ENCODE measurements at places on chromosomes 3 and 15. TPM values are rescaled to one million over a fixed set of nuclear protein-coding genes. Genes with fewer than 3 reads are reported as not detected.

Gene TRH
- polyA plus RNA-seq: 0.91 TPM

Gene MUC20
- polyA plus RNA-seq: not detected

Gene IL5RA
- not detected for polyA plus RNA-seq

- DNase-seq: no peak
Measured at GRCh38 chr3:114809668-114810413, 337.2 kb downstream of the ZBTB20 start.

GRCh38 chr3:16186565-16186964 lies 12.1 kb downstream of the GALNT15 start:
- no peak for DNase-seq
